Stimulated activated CD8-positive, alpha-beta memory T cell treated with anti-CD3 and anti-CD28 coated beads, Interleukin-15, amount 100 ng/mL, for 4 hours (primary cell): ENCODE measurements at places on chromosomes 3 and 15.

GRCh38 chr3:5201536-5201935 lies 14.0 kb downstream of the EDEM1 start:
- DNase-seq: no peak

- DNase-seq: no peak
Observed at GRCh38 chr15:78104566-78105475, 12.5 kb downstream of the SH2D7 start.

DNA sequence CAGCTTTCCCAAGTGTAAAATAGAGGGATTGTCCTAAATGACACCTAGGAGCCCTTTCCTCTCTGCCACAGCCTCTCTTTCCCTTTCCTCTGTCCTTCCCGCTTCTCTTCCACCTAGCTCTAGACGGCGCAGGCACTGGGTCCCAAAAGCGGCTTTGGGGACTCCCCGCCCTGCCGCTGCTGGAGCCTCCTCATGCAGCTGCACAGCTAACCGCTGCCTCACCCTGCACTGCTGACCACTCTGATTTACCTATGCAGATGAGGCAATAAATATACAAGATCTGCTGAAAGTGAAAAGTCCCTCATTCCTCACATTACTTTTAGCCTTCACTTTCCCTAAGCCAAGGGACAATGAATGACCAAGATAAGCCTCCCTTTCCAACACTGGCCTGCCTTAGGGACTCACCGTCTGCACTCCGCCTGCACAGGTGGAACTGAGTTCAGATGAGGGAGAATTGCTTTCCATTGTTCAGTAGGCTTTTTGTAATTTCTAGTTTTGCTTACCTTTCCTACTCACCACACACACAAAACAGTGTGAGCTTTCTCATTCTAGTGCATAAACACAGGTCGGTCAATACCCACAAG lies 197.5 kb upstream of the BCL6 start:
- no peak for DNase-seq

GRCh38 chr15:85751291-85752123 lies 43.2 kb downstream of the KLHL25 start:
- DNase-seq: no peak

GRCh38 chr3:50170689-50171088 lies 15.6 kb downstream of the SEMA3F start:
- DNase-seq: no peak
